ENCODE measurements at places on chromosomes 2 and 18.

GRCh38 chr2:26701596-26701995 lies 9.1 kb downstream of the KCNK3 start:
- DNase-seq: no peak

- DNase-seq: no peak
Measured at GRCh38 chr2:150621526-150622213, 134.2 kb upstream of the RND3 start.

DNA sequence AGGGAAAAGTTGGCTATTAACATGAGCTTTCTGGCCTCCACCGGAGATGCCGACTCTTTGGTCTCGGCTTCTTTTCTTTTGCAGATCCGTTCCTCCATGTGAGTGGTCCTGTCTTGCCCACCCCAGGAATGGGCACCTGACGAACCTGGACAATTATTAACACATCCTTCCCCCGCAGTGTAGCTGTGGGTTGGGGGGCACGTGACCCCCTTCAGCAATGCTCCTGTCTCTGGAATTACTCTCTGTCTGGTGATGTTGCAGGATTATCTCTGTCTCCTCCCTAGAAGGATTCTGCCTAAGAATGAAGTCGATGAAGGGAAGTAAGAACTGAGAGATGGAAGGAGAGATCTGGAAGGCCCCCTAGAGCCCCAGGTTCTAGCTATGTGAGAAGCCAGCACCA lies 115.2 kb upstream of the NPAS2 start:
- DNase-seq: no peak

GRCh38 chr18:48957616-48958015 lies 6.9 kb upstream of the SMAD7 start:
- no peak for DNase-seq

GRCh38 chr18:36889321-36889720 lies 60.4 kb downstream of the KIAA1328 start:
- no peak for DNase-seq

GRCh38 chr2:218041302-218042168 lies 27.5 kb upstream of the RUFY4 start:
- DNase-seq: no peak

DNA sequence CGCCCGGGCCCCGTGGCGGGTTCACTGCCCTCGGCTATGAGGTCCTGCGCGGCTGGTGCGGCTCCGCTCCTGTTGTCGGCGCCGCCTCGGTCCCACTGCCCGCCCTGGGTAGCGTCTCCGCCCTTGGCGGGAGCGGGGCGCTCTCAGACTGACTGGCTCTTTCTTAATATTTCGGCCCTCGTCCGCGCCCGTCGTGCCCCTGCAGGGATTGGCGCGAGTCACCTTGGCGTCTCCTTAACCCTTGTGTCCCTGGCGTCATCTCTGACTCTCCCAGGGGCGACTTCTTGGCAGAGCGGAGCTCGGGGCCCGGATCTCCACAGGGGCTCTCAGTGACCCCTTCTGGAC lies 1.3 kb downstream of the PTMA start:
- DNase-seq: no peak

All from NCI-H2171 (cell line).